ENCODE measurements at places on chromosomes 13 and 19.
A peak's percentile ranks its signal among the peaks of the same experiment; 100 is the strongest.

- DNase-seq: no peak
Observed at GRCh38 chr13:76872675-76873074, 13.5 kb downstream of the KCTD12 start.

GRCh38 chr13:103965506-103966243 lies 899.5 kb upstream of the SLC10A2 start:
- DNase-seq: no peak

GRCh38 chr19:51803519-51803918 lies 8.6 kb downstream of the FPR3 start:
- no peak for DNase-seq

DNA sequence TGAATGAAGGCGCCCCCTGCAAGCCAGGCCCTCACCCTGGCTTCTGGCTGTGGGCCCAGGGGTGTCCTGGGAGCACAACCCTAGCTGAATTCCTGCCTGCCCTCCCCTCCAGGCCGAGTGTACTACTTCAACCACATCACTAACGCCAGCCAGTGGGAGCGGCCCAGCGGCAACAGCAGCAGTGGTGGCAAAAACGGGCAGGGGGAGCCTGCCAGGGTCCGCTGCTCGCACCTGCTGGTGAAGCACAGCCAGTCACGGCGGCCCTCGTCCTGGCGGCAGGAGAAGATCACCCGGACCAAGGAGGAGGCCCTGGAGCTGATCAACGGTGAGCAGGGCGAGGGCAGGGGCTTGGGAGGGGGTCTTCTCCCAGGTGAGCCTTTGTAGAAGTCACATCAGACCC lies 3.2 kb downstream of the PIN1 start:
- DNase-seq: no peak

DNA sequence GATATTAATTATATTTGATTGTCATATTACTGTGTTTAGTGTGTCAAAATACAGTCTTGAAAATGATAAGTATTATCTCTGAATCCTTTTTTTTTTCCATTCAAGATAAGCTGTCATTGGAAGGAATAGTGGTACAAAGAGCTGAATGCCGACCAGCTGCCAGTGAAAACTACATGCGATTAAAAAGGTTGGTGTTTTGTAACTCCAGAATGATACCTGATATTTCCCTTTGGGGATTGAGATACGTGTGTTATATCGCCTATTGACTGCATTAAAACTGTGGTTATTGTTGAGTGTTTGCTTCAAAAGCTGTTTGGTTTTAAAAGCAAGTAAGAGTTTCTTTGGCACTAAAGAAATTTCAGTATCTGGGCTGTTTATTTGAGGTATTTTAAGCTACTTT lies 6.5 kb upstream of the KCTD4 start:
- no peak for DNase-seq

GRCh38 chr19:43524922-43525835 lies 1.8 kb downstream of the ETHE1 start:
- DNase-seq: no peak

- no peak for DNase-seq
Observed at GRCh38 chr19:4052114-4052992, 14.3 kb downstream of the ZBTB7A start.

DNA sequence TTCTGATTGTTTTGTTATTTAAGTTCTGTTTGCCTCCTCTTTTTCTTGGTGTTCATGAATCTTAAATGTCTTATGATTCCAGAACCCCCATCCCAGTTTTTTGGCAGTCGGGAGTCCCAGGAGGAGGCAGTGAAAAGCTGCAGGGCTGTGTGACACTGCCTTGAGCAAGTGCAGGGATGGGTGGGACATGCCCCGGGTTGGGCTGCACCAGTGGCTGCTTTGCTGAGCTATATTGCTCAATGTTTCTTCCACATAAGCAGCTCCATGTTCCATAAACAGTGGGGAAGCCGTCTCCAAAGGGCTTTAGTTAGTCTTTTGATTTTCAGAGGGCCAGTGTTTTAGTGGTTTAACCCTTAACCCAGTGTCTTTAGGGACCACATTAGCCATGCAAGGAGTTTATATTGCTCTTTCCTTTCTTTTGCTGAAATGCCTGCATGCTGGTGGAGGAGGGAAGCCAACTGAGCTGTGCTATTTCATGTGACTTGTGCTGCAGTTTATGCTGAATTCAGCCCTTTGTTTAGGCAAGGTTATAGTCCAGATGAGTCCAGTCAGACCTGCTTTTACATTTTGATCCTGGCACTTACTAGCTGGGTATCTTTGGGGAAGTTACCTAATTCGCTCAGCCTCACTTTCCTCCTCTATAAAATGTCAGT lies 13.1 kb downstream of the ATP8A2 start:
- no peak for DNase-seq

- DNase-seq: peak; percentile 53
Observed at GRCh38 chr13:99442273-99442895, 58.9 kb upstream of the TM9SF2 start.

GRCh38 chr13:98576963-98577835 lies at the start of gene STK24:
Gene STK24, minus strand, starts transcription at chr13:98577107. Its CDS starts 321 bp downstream, at chr13:98576786.
- no peak for DNase-seq

- no peak for DNase-seq
Observed at GRCh38 chr19:4272894-4273293, 6.2 kb upstream of the SHD start.

- DNase-seq: no peak
Observed at GRCh38 chr13:40819797-40820315, 30.4 kb downstream of the SLC25A15 start.

GRCh38 chr19:8221161-8221560 lies 12.0 kb downstream of the CERS4 start:
- DNase-seq: no peak

GRCh38 chr13:90246687-90247345 lies 1100.7 kb upstream of the MIR17HG start:
- no peak for DNase-seq

DNA sequence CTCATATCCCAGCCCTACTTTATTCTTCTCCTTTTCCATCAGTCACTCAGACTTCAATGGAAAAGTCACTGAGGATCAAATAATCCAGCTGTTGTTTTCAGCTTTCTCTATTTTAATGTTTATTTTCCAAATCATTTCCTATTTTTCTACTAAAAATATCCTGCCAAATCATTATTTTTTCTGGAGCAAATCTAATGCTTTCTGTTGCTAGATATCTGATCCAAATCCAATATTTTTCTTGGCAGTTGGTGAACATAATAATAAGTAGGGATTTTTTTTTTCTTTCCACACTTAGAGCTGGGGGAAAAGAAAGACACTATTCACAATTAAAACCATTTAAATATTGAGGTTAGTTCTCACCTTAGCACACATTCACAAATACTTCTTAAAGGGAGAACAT lies 656.1 kb downstream of the DACH1 start:
- no peak for DNase-seq

- DNase-seq: no peak
Observed at GRCh38 chr13:29621051-29621800, 25.7 kb upstream of the SLC7A1 start.
